Suppressor macrophage treated with lipopolysaccharide for 1 hour (primary cell): ENCODE measurements at places on chromosomes 4 and X.

DNA sequence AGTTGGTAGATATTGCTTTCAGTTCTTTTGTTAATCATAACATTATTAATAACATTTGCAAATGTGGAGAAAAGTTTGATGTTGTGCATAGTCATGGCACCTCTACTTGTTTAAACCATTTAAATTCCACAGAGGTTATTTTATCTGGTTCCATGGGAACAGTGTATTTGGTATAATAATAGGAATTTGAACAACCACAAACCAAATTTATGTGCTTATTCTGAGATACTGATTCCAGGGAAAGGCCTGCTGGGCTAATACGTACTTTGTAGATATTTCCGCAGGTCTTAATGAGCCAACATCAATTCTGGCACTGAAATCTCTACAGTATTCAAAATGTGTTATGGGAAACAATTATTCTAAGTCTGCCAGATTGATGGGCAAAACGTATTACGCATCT, 319.0 kb downstream of the DKK2 start:
- no peak for DNase-seq

DNA sequence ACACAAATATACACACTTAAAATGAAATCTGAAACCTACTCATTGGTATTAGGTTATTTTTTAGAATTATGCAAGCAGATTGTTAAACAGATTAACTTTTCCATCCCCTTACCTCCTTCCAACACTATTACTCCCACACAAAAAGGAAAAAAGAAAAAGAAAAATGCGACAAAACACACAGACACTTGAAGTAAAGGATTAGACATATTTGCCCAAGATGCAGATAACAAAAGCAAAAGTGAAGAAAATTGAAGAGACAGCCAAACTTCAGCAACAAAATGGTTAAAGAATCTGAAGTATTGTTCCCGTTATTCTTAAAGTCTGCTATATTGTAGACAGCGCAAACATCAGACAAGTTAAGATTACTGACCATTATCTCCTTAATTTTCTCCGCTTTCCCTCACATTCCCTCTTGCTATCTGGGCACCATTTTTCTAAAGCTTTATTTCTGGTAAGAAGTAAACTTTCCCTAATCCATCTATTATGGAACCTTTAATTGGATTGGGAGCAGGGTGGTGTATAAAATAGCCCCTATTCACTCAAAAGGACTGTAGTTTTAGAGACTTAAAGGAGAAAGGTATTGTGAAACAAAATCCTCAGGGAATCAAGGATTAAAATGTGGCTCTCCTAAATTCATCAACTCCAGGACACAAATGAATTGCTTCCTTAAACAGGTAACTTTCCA, 34.7 kb upstream of the MAB21L2 start:
- no peak for DNase-seq

- no peak for DNase-seq
Observed at GRCh38 chrX:38891641-38892413, 90.6 kb downstream of the MID1IP1 start.

GRCh38 chrX:42967681-42968300, 189.8 kb upstream of the PPP1R2C start:
- DNase-seq: peak; percentile 54

DNA sequence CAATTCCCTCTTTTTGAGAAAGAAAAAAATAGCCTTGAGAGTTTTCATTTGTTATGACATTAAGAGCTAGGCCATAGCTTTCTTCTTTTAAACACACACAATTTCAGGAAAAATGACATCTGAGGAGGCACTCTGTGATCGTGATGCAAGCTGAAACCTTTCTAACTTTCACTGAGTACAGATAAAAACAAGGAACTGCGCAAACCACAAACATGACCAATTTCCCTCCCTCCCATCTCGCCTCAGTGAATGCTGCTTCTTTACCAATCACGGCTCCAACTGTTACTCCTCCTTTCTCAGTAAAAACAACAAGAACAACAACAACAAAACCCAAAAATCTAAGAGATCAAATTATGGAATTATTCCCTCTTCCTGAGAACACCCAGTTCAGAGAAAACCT, 626.8 kb downstream of the TLL1 start:
- DNase-seq: peak; percentile 51

DNA sequence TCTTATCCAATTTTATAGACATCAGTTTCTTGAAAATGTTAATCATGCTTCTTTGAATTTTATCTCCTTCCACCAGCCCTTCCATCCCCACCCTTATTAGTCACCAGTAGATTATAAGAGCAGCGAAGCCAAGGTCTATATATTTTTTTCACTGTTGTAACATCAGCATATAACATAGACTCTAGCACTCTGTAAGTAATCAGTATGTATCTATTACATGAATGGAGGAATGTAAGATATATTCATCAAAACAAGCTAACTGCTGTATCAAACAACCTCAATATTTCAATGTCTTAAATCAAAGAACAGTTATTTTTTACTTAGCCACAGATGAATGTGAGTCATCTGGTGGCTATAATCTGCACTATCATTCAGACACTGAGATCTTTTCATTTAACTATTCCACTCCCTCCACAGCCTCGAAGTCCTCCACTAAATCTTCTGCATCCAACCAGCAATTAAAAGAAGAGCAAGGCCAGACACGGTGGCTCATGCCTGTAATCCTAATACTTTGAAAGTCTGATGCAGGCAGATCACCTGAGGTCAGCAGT, 178.9 kb downstream of the CENPC start:
- DNase-seq: no peak

DNA sequence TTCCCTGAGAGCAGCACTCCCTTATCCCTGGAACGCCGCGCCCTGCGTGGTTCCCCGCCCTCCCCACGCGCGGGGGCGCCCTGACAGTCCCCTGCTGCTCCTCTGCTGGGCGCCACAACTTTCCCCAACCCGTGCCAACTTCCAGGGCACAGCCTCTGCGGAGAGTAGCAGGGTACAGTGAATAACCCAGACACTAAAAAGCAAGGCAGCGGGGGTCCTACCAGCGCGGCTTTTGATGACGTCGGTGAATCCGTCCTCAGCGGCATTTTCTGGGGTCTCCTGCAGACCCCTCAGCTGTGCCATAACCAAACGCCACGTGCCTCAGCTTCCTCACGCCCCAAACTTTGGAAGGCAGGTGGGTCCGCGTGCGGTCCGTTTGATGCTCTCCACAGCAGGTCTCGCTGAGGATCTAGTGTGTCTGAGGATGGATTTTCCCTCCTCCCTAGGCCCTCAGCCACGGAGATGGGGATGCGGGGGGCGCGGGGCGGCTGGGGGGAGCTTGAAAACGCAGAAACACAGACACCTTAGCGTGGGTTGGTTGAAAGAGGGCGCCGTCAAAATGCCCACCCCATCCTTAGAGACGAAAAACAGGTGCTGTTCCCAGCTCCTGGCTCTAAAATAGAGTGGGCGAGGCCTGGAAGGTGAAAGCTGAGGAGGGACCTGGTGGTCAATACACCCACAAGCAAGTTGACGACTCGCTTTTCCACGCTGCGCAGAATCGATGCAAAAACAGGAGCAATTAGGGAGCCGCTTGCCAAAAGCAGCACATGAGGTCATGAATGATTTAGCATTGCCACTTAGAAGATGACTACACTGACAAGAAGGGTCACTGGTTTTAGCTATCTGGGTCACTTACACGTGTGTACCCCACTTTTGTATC, 405.6 kb downstream of the FAM47A start:
- no peak for DNase-seq

GRCh38 chr4:184664445-184665210, 15.1 kb downstream of the PRIMPOL start:
- no peak for DNase-seq
